KBM-7 (cell line): ENCODE measurements at places on chromosomes 11 and 22.
A peak's percentile ranks its signal among the peaks of the same experiment; 100 is the strongest.

DNA sequence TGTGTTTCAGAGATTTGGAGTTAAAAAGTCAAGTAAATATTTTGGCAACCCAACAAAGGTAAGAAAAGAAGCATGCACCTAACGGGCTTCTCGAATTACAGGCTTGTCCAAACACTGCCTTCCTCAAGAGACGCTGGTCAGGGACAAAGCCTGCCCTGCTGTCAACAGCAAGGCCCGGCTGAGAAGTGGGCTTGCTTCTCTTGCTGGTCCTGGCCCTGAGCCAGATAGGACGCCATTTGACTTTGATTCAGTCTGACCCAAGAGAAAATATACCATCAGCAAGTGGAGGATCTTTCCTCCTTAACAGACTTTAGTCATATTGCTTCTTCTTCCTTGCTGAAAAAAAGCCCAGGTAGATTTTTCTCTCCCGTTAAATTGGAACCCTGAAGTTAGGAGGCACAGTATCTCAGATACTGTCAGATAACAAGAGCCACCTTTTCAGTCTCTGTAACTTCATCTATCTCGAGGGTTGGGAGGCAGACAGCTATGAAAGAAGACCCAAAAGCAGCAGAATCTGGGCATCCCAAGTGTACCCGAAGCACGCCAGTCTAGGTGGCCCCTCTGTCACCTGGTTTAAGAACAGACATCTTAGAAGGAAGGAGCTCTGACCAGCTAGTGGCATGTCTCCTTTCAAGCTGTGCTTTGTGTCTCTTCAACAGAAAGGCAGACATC lies 57.5 kb downstream of the C22orf31 start:
- no peak for DNase-seq

DNA sequence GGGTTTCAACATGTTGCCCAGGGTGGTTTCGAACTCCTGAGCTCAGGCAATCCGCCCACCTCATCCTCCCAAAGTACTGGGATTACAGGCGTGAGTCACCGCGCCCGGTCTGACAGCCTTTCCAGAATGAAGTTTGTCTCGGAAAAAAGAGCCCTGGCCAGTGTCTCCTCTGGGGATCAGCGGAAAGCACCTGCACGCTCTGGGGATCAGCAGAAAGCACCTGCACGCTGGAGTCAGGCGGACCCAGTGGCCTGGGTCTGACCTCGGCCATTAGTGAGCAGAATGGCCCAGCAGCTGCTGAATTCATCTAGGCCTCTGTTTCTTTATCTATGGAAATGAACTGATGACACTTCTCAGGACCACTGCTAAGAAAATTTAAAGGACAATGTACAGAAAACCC lies 10.5 kb upstream of the TESMIN start:
- DNase-seq = no peak

GRCh38 chr11:121634889-121635288 lies 182.1 kb upstream of the SORL1-AS1 start:
- no peak for DNase-seq

GRCh38 chr22:37951305-37951704 lies 2.1 kb downstream of the C22orf23 start:
- DNase-seq = peak; percentile 9

- DNase-seq = no peak
Measured at GRCh38 chr22:37234736-37235711, 9.0 kb downstream of the RAC2 start.

DNA sequence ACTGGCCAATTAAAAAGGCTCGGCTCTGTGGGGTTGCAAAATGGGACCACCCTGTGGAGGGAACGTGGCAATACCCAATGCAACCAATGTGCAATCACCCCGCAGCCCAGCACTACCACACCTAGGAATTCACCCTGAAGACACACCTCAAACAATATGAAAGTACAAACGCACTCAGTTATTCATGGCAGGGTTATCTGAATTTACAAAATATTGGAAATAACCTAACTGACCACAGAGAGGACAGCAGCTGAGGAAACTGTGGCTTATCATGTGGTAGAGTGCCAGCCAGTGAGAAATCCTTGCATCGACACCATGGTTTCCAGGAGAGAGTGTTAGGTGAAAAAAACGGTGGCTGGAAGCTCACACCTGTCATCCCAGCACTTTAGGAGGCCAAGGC lies 18.7 kb downstream of the ALG12 start:
- DNase-seq = no peak

GRCh38 chr22:37749831-37750595 lies 53.2 kb downstream of the TRIOBP start:
- no peak for DNase-seq

GRCh38 chr11:3865388-3866193 lies 10.1 kb downstream of the STIM1 start:
- DNase-seq = peak; percentile 82

DNA sequence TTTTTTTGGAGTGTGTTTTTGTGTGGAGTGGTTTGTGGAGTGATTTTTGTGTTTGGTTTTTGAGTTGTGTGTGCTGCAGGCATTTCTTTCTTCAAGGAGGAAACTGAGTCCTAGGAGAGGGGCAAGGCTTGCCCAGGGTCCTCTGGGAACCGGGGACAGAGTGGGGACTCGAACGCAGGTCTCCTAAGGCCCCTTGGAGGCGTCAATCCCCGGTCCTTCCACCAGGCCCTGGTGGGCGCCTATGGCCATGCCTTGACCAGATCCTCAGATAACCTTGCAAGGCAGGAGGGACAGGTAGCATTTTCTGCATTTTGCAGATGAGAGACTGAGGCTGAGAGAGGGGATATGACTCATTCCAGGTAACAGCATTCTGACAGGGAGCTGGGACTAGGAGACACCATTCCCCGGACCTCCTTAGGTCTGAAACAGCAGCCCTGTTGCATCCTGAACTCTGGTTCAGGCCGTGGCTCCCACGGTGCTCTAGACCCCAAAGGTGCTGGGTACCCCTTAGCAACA lies 39.1 kb downstream of the MYO7A start:
- no peak for DNase-seq

- no peak for DNase-seq
Measured at GRCh38 chr11:120431633-120432032, 79.9 kb upstream of the GRIK4 start.

- no peak for DNase-seq
Measured at GRCh38 chr22:43861529-43861928, 784 bp downstream of the SULT4A1 start.

- DNase-seq = no peak
Measured at GRCh38 chr22:50441428-50441993, 33.3 kb downstream of the SBF1 start.

GRCh38 chr11:120854988-120855387 lies 168.9 kb upstream of the TBCEL start:
- DNase-seq = no peak

- DNase-seq = no peak
Measured at GRCh38 chr11:101336858-101337257, 207.2 kb upstream of the PGR start.

DNA sequence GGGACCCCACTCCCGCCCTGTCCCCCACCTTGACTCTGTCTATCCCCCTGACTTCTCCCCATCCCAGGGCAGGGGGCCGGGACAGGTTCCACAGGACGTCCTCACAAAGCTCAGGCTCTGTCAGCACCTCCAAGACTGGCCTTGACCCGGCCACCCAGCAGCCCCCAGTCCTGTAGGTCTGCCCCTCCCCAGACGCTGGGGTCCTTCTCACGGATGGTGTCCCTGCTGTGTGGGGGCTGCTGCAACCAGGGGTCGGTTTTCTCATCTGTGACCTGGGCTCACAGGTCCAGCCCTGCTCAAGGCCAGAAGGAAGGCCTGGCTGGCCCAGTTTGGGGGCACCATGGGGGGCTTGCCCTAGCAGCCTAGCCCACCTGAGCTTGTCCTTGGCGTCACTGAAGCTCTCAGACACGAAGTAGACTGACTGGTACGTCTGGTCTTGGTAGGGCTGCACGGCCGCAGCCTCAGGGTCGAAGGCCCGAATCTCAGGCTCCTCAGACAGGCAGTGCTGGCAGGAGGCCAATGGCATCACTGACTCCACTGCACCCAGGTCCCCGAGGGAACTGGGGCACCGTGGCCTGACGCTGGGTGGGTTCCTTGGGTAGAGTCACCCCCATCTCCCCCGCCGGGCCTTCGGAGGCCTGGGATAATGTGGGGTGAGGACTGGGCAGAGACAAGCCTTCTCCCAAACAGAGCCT lies 4.0 kb upstream of the INS start:
- no peak for DNase-seq

DNA sequence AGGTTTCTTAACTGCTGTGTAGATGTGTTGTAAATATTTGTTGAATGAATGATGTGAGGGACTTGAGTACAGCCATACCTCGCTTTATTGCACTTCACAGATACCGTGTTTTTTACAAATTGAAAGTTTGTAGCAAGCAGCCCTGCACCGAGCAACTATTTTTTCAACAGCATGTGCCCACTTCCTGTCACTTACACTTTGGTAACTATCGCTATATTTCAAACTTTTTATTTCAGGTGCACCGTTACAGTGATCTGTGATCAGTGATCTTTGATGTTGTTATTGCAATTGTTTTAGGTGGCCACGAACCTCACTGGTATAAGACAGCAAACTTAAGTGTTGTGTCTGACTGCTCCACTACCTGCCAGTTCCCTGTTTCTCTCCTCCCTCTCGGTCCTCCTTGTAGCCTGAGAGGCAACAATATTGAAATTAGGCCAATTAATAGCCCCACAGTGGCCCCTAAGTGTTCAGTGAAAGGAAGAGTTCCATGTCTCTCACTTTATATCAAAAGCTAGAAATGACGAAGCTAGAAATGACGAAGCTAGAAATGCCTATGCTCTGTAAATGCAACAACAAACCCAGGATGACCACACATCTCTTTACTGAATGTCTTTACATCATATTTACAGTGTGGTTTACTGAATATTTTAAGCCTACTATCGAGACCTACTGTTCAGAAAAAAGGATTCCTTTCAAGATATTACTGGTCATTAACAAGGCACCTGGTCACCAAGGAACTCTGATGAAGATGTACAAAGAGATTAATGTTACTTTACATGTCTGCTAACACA lies 1.0 kb downstream of the SFI1 start:
- DNase-seq = no peak

- no peak for DNase-seq
Measured at GRCh38 chr11:58613228-58613627, 9.2 kb upstream of the CNTF start.

GRCh38 chr22:19041704-19042074 lies 80.5 kb downstream of the DGCR2 start:
- no peak for DNase-seq

- peak; percentile 48 for DNase-seq
Measured at GRCh38 chr11:27497284-27497866, 9.2 kb downstream of the LIN7C start.

DNA sequence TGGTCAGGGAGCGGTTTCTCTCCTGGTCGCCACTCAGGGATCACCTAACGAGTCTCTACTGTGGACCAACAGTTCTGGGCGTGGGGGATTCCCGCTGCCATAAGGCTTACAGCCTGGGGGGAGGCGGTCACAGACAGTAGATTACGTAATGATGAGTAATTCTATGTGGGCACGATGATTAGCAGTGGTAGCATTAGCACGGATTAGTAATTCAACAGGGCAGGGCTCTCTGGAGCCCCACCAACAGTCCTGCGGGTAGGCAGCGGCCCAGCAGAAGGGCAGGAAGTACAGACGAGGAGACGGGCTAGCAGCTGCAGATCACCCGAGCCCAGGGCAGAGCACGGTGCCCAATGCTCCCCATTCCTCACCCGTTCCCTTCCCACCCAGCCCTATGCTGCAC lies 3.6 kb downstream of the SHISAL1 start:
- no peak for DNase-seq

DNA sequence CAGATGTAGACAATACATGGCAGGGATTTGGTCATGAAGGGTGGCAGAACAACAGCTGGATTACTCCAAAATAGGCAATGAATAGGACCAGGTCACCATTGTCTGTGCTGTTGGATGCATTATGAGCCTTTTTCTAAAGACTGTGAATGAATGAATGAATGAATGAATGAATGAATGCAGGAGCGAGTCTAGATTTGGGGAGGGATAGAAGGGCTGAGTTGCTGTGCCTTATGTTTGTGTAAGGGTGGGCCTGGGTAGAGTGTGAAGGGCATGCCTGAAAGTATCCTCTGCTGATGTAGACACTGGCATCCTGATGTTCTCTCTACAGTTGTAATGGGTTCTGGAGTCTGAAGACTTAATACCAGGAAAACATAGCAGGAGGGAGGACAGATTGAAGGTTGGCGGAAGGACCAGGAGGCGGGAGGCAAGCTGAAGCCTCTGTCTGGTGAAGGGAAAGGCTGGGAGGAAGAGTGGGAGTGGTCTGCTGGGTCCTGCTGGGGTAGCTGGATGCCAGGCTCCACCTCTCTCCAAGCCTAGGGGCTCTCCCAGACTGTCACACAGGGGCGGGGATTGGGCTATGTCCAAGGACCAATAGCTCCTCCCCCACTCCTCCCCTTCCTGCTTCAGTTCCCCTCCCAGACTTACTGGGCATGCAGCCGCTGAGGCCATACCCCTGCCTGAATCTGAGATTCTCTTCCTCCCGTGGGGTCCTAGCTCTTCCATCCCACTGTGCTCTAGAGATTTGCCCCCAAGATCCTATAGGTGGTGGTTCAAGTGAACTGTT lies 4.8 kb downstream of the TRIM3 start:
- peak; percentile 96 for DNase-seq

- DNase-seq = no peak
Measured at GRCh38 chr11:57476047-57476756, 15.9 kb downstream of the RTN4RL2 start.

- peak; percentile 80 for DNase-seq
Measured at GRCh38 chr11:10405865-10406592, 49.0 kb upstream of the AMPD3 start.

DNA sequence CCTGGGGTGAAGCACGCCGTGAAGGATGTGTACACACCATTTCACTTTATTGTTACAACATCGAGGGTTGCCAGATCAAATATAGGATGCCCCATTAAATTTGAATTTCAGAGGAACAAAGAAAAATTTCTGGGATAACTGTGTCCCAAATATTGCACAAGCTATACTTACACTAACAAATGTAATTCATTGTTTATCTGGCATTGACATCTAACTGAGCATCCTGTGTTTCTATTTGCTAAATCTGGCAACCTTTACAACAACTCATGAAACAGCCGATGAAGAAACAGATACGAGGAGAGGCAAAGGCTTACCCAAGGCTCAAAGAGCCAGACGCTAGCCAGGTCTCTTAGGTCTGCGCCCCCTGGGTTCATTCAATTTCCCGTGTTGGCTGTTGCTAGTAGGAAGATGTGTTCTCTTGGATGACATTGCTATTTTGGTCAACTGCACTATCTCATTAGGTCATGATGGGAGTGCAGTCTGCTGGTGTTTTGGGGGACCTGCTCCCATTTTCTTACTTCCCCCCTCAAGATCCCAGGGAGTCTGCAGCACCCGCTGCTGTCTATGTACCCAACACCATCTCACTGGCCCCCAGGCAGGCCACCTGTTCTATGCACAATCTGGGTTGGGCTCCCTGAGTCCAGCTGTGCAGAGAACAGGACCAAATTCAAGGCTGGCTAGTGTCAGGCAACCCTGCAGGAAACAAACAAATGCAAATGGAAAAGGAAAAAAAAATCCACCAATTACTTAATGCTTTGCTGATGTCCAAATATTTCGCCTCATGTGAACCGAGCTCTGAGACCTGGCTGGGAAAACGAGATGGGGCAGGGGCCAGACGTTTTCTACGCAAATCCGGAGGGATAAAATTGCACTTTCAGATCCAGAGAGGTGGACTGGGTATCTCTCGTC lies 560.9 kb downstream of the MIAT start:
- DNase-seq = no peak

GRCh38 chr22:29621761-29622526 lies 18.5 kb downstream of the NF2 start:
- DNase-seq = peak; percentile 33
